ENCODE measurements at places on chromosomes 7 and 10.

- DNase-seq: no peak
Measured at GRCh38 chr7:146455091-146455655, 338.6 kb downstream of the CNTNAP2 start.

DNA sequence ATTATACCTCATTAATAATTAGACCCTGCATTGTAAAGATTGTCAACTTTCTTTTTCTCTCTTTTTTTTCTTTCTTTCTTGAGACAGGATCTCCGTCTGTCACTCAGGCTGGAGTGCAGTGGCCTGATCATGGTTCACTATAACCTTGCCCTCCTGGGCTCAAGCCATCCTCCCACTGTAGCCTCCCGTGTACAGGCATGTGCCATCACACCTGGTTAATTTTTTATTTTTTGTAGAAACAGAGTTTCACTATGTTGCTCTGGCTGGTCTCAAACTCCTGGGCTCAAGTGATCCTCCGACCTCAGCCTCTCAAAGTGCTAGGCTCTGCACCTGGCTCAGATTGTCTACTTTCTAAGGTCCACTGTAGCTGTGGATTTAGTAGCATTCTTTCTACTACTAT, 50.7 kb downstream of the MDFIC start:
- DNase-seq: no peak

- no peak for DNase-seq
Measured at GRCh38 chr10:123678376-123678775, 12.2 kb downstream of the GPR26 start.

- no peak for DNase-seq
Measured at GRCh38 chr7:542713-543500, 23.3 kb upstream of the PDGFA start.

All from HCT116 (cell line).